ENCODE measurements at places on chromosomes 2 and 18.

DNA sequence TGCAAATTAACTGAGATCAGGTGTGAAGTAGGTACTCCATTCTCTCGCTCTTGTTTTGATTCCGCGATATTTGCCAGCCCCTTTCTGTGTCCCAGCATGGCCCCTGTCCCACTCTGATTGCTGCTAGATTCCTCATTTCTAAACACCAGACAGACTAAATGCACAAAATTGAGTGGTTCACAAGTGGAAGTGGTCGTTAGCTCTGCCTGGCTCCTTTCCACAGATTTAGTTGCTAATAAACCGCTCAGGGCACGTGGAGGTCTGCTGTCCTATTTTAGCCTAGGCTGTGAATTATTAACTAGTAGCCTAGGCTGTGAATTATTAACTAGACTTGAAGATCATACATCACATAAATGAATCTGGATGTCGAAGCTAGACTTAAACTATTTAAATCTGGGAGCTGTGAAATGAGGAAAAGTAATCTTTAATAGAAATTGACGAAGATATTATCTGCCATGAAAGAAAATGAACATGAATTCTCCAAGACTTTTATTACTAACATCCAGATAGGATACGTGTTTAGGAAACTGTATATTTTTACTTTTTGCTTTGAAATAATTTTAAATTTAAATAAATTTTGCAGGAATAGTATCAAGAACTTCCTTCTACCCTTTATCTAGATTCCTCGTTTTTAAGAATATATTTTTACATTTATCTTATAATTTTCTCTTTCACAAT lies 3.7 kb downstream of the IL1RL2 start:
- DNase-seq = no peak

- DNase-seq = no peak
Measured at GRCh38 chr2:220876080-220876824, 695.9 kb downstream of the EPHA4 start.

DNA sequence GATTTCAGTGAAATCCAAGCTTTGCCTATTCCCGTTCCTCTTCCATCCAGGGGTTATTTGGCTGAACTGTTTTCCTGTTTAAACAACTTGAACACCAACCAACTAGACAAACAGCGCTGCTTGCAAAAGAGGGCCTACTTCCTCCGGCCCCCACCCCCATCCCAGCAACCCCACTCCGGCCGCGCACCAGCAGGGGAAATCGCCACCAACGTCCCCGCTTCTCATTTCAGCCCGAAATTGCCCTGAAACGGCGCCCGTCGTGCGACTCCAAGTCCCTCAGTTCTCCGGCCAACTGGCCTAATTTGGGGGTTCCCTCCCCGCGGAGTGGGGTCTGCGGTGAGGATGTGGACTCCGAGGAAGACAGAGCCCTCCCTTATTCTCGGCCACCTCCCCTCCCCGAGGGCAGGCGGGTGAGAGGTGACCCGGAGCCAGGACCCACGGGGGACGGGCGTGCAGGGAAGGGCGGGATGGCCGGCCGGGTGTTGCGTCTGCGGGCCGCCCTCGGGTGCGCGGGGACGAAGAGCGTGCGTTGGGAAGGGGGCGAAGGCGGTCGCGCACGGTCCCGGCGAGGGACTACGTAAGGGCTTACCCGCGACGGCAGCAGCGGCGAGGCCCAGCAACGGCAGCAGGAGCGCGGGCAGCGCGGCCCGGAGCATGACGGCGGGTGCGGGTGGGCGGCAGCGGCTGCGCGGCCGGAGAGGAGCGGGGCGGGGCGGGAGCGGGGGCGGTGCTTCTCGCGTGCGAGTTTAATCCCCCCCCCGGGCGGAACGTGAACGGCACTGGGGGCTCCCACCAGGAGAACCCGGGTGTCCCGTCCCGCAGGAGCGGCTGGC lies at the start of gene CD302:
TSS of gene CD302 (minus strand) at position 666 of the 833 bp plus-strand sequence. CDS start at position 656, 10 bp downstream.
- peak; percentile 78 for DNase-seq

GRCh38 chr18:44556296-44556695 lies 124.4 kb upstream of the SETBP1 start:
- no peak for DNase-seq

DNA sequence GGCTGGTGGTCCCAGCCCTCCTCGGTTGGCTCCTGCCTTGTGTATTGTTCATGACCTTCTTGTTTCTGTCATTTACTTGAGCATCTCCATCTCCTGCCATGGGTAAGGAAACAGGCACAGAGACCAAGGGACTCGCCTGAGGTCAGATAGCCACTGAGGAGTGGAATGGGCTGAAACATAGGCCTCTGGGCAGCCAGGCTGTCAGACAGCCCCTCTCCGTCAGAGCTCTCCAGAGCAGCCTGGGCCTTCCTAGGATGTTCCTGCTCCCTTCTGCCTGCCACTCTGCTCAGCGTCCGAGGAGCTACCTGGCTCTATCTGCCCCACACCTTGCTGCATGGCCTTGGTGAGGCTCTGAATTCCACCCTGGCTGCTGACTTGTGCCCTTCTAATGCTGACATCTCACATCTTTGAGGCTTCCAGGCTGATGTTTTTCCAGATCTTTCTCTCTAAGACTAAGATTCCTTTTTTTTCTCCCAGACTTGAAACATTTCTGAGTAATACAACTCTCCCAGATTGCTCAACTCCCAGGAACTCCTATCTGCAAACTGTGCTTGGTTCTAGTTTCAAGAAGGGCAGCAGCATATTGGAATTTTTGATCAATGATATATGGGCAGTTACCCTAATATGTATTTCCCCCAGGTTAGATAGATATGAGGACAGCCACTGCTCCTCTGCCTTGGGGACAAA lies 67.7 kb downstream of the MCFD2 start:
- no peak for DNase-seq

- no peak for DNase-seq
Measured at GRCh38 chr2:28004086-28004485, 113.6 kb downstream of the BABAM2 start.

DNA sequence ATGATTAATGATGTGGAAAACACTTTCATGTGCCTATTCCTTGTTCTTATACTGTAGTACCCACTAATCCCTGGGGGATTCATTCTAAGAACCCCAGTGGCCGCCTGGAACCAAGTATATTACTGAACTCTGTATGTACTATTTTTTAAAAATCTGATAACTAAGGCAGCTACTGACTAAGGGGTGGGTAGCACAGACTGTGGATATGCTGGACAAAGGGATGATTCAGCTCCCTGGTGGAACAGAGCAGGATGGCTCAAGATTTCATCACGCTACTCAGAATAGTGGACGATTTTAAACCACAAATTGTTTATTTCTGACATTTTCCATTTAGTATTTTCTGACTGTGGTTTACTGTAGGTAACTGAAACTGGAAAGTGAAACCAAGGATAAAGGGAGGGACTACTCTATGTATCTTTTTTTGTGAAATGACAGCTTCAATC lies 41.8 kb upstream of the CDC42EP3 start:
- no peak for DNase-seq

DNA sequence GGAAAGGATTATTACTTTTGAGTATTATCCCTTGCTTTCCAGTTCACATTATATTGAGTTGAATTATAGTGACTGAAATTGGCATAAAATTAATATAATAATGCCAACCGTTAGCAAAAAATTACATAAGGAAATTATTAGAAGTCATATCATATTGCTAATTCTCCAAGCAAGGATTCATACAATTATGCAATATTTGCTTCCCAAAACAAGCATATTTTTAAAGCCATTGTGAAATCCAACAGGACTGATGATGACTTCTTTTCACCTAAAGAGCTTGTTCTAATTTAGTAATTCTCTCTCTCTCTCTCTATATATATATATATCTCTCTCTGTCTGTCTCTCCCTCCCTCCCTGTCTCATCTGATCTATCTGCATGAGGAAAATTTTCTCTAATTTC lies 283.5 kb downstream of the DSEL start:
- no peak for DNase-seq

DNA sequence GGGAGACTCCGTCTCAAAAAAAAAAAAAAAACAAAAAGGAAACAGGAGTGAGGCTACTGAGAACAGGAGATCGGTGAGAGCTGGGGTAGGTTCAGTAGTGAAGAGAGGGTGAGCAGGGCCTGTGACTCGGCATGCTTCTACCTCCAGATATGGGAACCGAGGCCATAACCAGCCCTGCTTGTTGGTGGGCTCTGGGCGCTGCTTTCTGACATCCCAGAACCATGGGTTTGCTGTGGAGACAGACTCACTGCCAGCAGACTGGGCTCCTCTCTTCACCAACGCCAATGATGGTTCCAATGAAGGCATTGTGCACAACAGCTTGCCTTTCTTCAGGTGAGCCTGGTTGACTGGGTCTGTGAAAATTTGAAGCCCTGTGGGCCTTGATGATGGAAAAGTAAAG lies 6.2 kb downstream of the CAD start:
- no peak for DNase-seq

DNA sequence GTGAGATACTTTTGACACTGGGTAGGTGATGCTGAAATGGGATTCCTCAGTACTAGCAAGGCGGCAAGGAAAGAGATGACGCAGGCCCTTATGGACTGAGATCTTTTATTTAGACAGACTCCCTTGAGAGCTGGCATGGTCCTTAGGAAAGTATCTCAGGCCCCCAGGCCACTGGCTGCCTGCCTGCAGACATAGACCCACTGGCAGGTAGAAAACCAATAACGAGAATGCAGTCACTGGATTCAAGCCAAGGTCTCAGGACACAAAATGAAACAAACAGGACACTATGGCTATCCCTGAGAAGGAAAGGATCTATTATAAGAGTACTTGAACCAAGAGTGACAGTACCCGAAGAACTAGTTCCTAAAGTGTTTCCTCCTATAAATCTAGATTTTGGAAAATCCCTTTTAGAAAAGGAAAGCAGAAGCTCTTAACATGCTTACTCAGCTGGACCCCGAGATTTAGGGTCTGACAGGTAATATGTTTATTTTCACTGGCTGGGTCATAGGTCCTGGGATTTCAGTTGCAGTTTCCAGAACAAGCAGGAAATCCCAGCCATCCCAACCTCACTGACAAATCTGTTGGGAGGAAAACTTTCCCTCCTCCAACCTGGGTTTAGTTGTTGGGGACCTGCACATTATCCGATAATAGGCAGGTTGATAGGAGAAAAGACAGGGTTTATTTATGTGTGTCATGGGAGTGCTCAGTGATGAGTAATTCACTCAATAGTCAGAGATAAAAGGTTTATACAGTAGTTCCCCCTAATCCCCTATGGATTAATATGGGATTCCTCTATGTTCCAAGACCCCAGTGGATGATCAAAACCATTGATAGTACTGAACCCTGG lies 44.5 kb downstream of the COMMD1 start:
- no peak for DNase-seq

GRCh38 chr2:237041231-237041630 lies 44.5 kb upstream of the COPS8 start:
- no peak for DNase-seq

Data from GM10248 (cell line).